Body of pancreas (tissue), 4 donors: ENCODE measurements at places on chromosomes 12 and 14. TPM values are rescaled to one million over a fixed set of nuclear protein-coding genes. Genes with fewer than 3 reads are reported as not detected.
A peak's percentile ranks its signal among the peaks of the same experiment; 100 is the strongest.

Gene ASCL1
- not detected for total RNA-seq

DNA sequence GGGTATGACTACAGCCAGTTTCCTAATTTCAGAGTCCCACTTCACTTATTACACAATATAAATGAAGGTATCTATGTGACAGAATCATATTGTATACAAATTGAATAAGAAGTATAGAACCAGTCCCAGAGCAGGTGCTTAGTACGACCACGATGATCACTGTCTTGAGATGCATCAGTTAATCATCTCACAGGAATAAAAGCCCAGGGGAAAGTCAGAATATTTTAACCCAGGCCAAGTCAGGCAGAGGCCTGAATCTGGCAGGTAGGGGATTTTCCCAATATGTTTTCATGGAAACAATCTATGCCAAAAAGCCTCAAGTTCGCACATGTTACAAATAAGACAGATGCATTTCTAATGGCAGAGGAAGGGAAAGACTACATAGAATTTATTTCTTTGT is 758.4 kb downstream of the BCL11B start:
- no peaks in the 10 kb centered on the region for H3K4me1 ChIP-seq
- no peak overlapping the region for H3K4me3 ChIP-seq
- no peaks in the 10 kb centered on the region for H3K27me3 ChIP-seq
- no peaks in the 10 kb centered on the region for H3K36me3 ChIP-seq
- no peak overlapping the region for H3K27ac ChIP-seq
- no peak for DNase-seq

Gene ACSM4
- total RNA-seq: not detected

GRCh38 chr14:96053600-96054381 is 14.6 kb downstream of the C14orf132 start:
- H3K27ac ChIP-seq: no peak overlapping the region
- DNase-seq: peak; percentile 38
- no peaks in the 10 kb centered on the region for H3K36me3 ChIP-seq
- no peaks in the 10 kb centered on the region for H3K4me1 ChIP-seq
- no peak overlapping the region for H3K4me3 ChIP-seq
